ENCODE measurements at places on chromosomes 3 and 15.

DNA sequence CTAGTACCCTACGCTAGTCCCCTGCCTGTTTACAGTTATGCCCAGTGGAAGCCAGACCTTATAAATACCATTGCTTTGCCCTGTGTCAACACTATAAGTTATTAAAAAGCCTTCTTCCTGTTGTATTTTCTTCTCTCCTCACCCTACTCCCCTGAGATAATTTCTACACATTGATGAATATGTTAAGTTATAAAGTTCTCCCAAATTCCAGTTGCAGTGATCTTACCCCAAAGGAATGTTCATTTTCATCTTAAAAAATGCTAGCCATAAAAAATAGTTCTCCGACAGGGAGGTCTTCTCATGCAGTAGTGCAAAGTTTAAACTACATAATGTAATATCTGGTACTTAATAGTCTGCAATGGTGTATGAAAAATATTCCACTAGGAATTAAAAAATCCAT is 58.6 kb downstream of the MAP2K5 start:
- DNase-seq = no peak

DNA sequence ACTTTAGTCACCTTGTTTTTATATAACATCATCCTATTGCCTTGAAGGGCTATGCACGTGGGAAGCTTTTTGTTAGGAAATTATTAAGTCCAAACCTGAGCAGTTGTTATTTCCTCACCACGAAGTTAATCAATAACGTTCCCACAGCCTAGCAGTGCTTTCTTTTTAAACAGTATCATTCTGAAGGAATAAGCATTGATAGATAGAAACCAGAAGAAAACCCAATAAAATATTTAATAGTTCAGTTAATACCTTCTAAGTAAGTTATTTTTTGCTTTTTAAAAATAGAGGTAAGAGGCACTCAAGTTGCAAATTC is 149.3 kb downstream of the KCNMB2 start:
- DNase-seq = no peak

DNA sequence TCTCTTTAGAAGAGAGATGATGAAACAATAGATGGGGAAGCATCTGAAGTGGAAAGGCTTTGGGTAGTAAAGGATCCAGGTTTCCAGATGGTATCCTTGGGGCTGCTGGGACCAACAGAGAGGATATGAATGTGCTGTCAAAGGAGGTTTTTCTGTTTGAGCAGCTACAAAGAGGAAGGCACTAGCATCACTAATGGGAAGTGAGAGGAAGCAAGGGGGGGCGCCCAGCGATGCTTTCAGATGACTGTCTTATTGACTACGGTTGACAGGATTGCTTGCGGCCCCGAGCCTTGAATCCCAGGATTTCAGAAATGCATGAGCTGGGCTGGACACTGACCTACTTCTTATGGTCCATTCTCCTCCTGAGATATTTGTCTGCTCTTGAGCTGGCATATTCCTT is 103.8 kb upstream of the GALNT15 start:
- no peak for DNase-seq

DNA sequence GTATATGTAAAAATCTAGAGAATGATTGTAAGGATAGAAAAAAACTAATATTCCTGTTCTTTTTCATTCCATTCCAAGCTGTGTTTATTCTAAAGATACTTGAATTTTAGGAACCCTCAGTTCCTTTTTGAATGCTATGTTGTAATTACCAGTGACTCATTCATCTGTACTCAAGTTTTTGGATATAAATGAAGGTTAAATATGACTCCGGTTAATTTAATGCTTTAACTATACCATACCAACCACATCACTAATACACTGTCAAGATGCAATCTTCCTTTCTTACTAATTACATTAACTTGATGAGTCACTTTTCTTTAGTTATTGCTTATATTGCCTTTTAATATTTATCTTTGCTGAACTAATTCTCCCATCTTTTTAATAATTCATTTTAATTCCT is 68.8 kb upstream of the ZNF148 start:
- DNase-seq = no peak

DNA sequence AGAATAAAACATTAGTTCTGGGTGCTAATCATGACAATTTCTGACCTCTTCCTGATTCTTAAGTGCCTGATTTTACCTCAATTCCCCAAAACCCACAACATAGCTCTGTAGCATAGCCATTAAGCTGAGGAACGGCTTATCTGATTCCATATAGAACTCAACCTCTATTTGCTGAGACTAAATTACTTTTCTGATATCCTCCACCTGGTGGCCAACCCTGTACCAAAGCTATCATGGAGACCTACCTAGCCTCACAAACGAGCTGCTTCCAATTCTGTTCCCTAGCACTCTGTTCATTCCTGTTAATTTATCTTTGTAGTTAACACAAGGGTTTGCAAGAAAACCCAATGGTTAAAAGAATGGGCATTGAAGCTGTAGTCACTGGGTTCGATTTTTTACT is 245.2 kb downstream of the PLOD2 start:
- no peak for DNase-seq
